Stimulated activated CD4-positive, alpha-beta T cell treated with anti-CD3 and anti-CD28 coated beads, TNF-alpha, amount 100 ng/mL, for 1 hour (primary cell): ENCODE measurements at places on chromosomes 1 and 21.

GRCh38 chr1:219897914-219898313 is 30.4 kb downstream of the SLC30A10 start:
- no peak for DNase-seq

GRCh38 chr1:201450721-201451291 is 18.2 kb downstream of the PHLDA3 start:
- no peak for DNase-seq

DNA sequence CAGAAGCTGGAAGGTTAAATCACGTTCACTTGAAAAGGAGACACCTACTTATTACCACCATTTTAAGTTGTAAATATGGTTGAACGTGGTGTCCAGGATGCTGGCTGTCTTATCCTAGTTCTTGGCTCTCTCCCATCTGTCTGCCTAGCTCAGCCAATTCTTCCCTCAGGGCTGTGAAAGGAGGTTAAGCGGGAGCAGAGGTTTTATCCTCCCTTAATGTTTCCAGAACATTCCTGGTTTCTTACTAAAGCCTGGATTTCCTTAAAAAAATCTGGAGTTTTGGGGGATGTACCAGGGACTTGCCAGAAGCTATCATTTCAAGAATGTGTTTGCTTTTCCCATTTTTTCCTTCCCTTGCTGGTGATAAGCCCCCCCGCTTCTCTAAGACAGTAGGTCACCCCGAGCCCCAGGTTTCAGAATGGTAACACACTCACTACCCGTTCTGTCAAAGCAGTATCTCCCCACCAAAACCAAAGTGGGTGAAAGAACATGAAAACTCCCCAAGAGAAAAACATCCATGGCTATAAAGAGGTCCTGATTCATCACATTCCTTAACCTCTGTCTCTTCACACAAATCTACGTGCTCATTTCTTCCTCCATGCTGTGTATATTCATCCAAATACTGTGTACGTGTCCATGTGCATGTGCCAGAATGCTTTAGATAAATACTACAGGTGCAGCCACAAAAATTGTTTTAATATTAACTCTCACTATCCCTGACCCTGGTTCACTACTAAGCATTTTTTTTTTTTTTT is 114.7 kb downstream of the MAP3K21 start:
- no peak for DNase-seq

DNA sequence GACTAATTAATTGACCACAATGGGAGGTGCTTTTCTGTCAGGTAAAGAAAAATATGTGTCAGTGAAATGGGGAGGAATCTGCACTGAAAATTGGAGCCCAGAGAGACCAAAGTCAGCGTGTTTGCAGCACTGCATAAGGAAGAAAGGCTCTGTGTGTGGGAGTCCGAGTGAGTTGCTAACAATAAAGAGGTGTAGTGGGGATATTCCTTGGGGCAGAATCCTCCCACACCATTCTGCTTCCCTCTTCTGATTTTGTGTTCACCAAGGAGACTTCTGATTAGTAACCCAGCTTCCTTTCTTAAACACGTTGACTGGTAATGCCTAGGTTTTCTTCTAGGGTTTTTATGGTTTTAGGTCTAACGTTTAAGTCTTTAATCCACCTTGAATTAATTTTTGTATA is 240.5 kb downstream of the RPS6KC1 start:
- DNase-seq = no peak

DNA sequence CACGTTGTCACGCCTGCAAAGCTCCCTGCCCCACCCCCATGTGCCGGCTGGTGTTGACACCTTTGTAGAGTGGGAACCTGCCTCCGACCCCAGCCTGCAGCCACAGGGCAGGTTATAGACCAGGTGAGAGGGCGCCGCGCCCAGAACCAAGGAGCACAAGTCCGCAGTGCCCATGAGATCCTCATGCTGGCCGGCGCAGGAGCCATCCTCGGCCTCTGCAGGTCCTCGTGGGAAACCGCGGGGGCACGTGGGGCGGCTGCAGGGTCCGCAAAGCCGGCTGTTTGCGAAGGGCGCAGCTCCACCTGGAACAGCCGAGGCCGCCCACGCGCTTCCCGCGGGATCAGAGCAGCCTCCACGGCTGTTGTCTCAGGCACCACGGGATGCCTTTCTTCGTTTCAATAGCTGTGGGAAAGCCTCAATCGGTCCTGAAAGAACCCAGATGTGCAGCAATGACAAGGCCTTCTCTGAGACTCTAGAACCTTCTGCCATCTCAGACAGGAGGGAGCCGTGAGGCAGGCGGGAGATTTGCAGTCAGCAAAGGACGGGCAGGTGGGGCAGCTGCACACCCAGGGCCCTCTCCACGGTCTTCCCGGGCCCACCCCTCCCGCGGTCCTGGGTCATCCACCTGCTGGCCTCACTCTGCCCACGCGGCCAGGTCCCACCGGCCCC is 29.9 kb downstream of the POFUT2 start:
- DNase-seq = no peak

GRCh38 chr1:93714356-93714755 is 32.7 kb upstream of the BCAR3 start:
- DNase-seq = no peak

DNA sequence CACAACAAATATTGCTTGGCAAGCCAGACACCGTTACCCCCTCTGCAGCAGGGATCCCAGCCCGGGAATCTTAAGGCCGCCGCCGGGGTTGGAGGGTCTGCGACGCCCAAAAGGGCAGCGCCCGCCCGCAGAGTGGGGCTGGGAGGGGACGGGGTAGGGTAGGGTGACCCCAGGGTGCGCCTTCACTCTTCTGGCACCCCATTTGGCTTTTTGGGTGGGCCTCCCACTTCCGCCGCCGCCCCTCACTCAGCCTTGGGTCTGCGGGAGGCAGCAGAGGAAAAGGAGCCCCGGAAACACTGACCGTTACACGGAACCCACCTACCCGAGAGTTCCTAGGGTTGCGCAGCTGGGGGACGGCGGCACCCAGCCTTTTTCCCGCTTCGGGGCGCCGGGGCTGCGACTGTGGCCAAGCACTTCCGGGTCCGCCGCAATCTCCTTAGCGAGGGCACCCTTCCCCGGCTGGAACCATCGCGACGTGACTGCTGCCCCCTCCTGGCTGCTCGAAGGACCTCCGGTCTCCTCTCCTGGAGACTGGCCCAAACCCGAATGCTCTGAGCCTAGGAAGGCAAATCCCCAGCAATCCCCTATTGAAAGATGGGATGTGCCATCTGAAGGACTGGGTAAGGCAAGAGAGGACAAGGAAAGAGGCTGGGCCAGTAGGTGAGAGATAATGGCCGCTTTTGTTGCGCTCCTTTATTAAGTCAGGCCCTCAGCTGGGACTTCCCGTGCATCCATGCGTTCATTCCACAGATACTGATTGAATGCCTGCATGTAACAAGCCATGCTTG is at the start of gene PIGC:
TSS of gene PIGC (minus strand) at position 404 of the 788 bp plus-strand sequence. CDS start 1,447 bp downstream, outside the sequence.
- peak; percentile 90 for DNase-seq

- no peak for DNase-seq
Measured at GRCh38 chr1:231734417-231734816, 107.8 kb downstream of the DISC1 start.

DNA sequence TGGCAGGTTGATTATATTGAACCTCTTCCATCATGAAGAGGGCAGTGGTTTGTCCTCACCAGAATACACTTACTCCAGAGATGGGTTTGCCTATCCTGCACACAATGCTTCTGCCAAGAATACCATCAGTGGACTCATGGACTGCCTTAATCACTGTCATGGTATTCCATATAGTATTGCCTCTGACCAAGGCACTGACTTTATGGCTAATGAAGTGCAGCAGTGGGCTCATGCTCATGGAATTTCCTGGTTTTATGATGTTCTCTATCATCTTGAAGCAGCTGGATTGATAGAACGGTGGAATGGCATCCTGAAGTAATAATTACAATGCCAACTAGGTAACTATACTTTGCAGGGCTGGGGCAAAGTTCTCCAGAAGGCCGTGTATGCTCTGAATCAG is 16.6 kb upstream of the GBP6 start:
- DNase-seq = no peak
